ENCODE measurements at places on chromosomes 3 and 15.

GRCh38 chr3:161409069-161409468 is 37.8 kb upstream of the SPTSSB start:
- no peak for DNase-seq

DNA sequence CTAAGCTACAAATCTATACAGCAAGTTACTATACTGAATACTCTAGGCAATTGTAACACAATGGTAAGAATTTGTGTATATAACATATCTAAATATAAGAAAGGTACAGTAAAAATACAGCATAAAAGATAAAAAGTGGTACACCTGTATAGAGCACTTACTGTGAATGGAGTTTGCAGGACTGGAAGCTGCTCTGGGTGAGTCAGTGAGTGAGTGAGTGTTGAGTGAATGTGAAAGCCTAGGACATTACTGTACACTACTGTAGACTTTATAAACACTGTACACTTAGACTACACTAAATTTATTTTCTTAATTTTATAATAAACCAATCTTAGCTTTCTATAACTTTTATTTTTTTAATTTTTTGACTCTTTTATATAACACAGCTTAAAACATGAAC is 123.1 kb downstream of the ZMAT3 start:
- DNase-seq: no peak

GRCh38 chr15:78626381-78626995 is 5.7 kb upstream of the CHRNA3 start:
- DNase-seq: no peak

DNA sequence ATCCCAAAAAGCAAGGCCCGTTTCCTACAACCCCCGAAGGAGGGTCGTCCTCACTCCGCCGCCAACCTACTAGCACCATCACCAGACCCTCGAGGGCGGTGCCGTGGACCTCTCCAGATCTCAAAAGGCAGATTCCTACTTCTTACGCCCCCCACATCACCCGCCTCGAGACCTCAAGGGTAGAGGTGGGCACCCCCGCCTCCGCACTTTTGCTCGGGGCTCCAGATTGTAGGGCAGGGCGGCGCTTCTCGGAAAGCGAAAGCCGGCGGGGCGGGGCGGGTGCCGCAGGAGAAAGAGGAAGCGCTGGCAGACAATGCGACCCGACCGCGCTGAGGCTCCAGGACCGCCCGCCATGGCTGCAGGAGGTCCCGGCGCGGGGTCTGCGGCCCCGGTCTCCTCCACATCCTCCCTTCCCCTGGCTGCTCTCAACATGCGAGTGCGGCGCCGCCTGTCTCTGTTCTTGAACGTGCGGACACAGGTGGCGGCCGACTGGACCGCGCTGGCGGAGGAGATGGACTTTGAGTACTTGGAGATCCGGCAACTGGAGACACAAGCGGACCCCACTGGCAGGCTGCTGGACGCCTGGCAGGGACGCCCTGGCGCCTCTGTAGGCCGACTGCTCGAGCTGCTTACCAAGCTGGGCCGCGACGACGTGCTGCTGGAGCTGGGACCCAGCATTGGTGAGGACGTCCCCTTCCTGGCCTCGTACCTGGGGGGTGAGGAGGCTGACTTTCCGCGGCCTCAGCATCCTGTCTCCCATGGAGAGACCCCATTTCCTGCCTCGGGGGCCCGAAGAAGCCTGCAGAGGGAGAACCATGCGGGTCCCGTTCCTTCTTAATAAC is at the start of gene MYD88:
Gene MYD88, plus strand, starts transcription at position 313 of the 842 bp plus-strand sequence. Its CDS starts 40 bp downstream, at position 353.
- peak; percentile 86 for DNase-seq

DNA sequence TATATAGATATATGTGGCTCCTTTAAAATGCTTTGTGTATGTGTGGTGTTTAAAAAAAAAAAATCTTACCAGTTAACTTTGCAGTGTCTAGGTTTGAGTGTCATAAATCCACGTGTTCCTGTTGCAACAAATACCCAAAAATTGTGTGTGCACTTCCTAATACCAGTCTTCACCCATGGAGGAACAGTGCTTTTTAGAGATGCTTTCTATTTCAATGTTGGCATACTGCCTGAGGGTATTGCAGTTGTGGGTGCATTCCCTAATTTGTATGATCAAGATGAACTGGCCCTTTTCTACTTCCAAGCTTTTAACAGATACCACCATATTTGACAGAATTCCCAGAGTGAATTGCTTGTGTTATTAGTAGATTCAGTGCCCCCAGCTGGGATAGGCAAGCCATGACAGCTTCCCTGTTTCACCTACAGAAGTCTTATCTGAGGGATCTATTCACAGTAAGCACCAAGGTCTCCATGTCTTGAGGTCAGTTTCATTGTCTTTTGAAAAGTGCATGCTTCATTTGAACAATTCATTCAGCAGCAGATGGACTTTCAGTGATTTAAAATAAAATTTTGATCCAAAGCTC is 68.9 kb upstream of the GOLGA6B start:
- no peak for DNase-seq

- DNase-seq: no peak
Observed at GRCh38 chr3:169744366-169745054, 20.4 kb downstream of the TERC start.

DNA sequence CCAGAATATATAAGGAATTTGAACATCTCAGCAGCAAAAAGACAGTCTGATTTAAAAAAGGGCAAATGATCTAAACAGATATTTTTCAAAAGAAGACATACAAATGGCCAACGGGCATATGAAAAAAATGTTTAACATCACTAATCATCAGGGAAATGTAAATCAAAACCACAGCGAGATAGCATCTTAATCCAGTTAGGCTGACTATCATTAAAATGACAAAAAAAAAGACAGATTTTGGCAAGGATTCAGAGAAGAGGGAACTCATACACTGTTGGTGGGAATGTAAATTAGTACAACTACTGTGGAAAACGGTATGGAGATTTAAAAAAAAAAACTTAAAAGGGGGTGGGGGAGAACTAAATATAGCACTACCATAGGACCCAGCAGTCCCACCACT is 47.9 kb downstream of the RNF13 start:
- no peak for DNase-seq

Data from stimulated activated CD8-positive, alpha-beta memory T cell treated with anti-CD3 and anti-CD28 coated beads, Interleukin-7, amount 100 ng/mL, for 48 hours (primary cell).